ENCODE measurements at places on chromosomes 3 and 15. TPM values are rescaled to one million over a fixed set of nuclear protein-coding genes. Genes with fewer than 3 reads are reported as not detected.
A peak's percentile ranks its signal among the peaks of the same experiment; 100 is the strongest.

- H3K4me1 ChIP-seq, result no peaks in the 10 kb centered on the region
- H3K36me3 ChIP-seq, result no peaks in the 10 kb centered on the region
- peaks cover 13% of the 10 kb centered on the region for H3K27me3 ChIP-seq
- H3K27ac ChIP-seq, result no peak overlapping the region
- H3K4me3 ChIP-seq, result no peak overlapping the region
These were observed 845 bp downstream of the CNTN3 start for GRCh38 chr3:74613521-74614106.

GRCh38 chr3:58719684-58720083, 53.1 kb upstream of the FAM3D start:
- DNase-seq, result no peak
- no peak overlapping the region for H3K27ac ChIP-seq
- H3K27me3 ChIP-seq, result no peaks in the 10 kb centered on the region
- no peaks in the 10 kb centered on the region for H3K36me3 ChIP-seq
- H3K4me3 ChIP-seq, result no peak overlapping the region

Gene RYR3
- total RNA-seq, result not detected

- H3K4me1 ChIP-seq, result no peaks in the 10 kb centered on the region
- no peak overlapping the region for H3K4me3 ChIP-seq
- no peak overlapping the region for H3K27ac ChIP-seq
These were observed 19.7 kb downstream of the FAM107A start for GRCh38 chr3:58557491-58557890.

DNA sequence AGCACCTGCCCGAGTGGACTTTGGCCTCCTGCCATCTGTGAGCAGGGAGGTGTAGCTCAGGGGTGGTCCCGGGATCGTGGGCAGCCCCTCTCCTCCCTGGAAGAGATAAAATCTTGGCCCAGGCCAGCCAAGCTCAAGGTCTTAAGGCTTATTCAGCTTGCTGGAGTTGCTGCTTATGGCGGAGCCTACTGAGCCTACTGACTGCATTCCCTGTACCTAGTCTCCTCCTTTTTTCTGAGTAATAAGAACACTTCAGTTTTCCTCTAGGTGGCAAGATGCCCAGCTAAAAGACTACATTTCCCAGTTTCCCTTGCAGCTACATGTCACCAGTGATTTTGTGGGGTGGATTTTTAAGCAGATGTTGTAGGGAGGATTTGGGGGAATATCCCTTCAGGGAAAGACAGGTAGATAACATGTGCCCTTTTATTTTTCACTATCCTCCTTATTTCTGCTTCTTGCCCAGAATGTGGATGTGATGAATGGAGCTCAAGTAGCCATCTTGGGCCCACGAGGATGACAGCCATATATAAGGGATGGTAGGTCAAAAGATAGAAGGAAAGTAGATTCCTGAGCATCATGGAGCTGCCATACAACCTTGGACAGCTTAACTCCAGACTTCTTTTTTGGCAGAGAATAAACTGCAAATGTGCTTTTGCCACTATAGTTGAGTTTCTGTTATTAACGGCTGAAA, 41.4 kb upstream of the INSYN1 start:
- H3K4me3 ChIP-seq, result no peak overlapping the region
- DNase-seq, result no peak
- peaks cover 2% of the 10 kb centered on the region for H3K27me3 ChIP-seq
- no peak overlapping the region for H3K27ac ChIP-seq
- H3K4me1 ChIP-seq, result peaks cover 6% of the 10 kb centered on the region

DNA sequence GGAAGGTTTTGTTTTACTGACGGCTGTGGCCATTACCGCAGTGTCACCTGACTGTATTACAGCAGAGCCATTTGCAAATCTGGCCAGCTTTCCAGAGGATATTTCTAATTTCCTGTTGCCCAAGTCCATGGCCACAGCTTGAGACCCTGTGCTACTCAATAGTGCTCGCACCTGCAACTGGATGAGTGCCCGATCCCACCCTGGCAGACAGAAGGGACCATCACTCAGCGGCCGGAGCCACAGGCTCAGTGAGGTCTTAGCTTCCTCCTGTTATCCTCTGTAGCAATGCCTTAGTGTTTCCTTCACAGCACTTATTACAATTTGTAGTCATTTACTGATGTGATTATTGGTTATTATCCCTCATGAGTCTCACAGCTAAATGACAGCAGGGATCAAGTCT, 184.8 kb downstream of the LRRN1 start:
- no peak overlapping the region for H3K4me3 ChIP-seq
- DNase-seq, result no peak
- no peak overlapping the region for H3K27ac ChIP-seq
- no peaks in the 10 kb centered on the region for H3K27me3 ChIP-seq
- H3K36me3 ChIP-seq, result no peaks in the 10 kb centered on the region
- no peaks in the 10 kb centered on the region for H3K4me1 ChIP-seq

GRCh38 chr15:56839099-56839498, 79.3 kb upstream of the TCF12 start:
- no peaks in the 10 kb centered on the region for H3K27me3 ChIP-seq
- no peak for DNase-seq
- no peaks in the 10 kb centered on the region for H3K36me3 ChIP-seq
- no peak overlapping the region for H3K27ac ChIP-seq
- H3K4me1 ChIP-seq, result peaks cover 14% of the 10 kb centered on the region

DNA sequence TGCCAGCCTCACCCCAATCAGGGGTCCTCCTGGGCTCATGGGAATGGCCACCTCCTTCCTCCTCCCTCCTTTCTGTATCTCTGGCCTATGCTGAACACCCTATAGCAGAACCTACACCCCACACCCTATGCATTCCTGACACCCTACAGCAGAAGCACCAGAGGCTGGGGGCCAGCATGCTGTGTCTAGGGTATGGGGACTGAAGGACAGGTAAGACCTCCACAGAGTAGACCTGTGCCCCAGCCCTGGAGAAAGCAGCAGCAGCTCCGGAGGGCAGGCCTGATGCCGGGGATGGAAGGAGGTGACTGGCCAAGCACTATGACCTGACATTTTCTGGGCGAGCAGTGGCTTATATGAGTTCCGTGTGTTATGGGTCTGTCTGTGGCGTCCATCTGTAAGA, 66.9 kb downstream of the TLE3 start:
- no peak overlapping the region for H3K4me3 ChIP-seq
- no peaks in the 10 kb centered on the region for H3K27me3 ChIP-seq
- peaks cover under 1% of the 10 kb centered on the region for H3K4me1 ChIP-seq
- no peak for DNase-seq

Gene GP5
- 1.4 TPM for total RNA-seq

- peaks cover 25% of the 10 kb centered on the region for H3K36me3 ChIP-seq
- peak overlapping the region; percentile 94 for H3K4me3 ChIP-seq
- H3K4me1 ChIP-seq, result peaks cover 29% of the 10 kb centered on the region
- DNase-seq, result no peak
- H3K27ac ChIP-seq, result peak overlapping the region; percentile 89
- H3K27me3 ChIP-seq, result no peaks in the 10 kb centered on the region
These were observed 676 bp downstream of the CNOT10 start for GRCh38 chr3:32685543-32686185.

DNA sequence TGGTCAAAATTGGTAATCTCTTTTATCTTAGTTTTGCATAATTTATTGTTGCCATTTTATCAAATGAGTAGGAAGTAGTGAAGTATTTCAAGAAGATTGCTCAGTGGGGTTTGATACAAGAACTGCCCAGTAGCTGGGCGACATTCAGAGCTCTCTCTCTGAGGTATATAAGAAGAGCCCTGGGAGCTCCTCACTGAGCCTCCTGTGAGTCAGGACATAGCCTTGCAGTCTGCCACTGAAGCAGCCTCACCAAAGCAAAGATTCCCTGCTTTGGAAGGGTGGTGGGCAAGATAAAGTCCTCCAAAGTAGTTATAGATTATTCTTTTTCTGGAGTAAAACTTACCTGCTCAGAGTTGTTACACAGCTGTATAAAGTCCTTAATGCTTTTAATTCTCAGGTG, 26.1 kb downstream of the SKIL start:
- no peaks in the 10 kb centered on the region for H3K27me3 ChIP-seq
- no peak for DNase-seq
- H3K36me3 ChIP-seq, result peaks cover 16% of the 10 kb centered on the region
- no peak overlapping the region for H3K27ac ChIP-seq
- no peak overlapping the region for H3K4me3 ChIP-seq
- H3K4me1 ChIP-seq, result no peaks in the 10 kb centered on the region

GRCh38 chr3:194440756-194441155, 41.7 kb upstream of the GP5 start:
- H3K27me3 ChIP-seq, result no peaks in the 10 kb centered on the region
- H3K4me1 ChIP-seq, result peaks cover 10% of the 10 kb centered on the region
- H3K27ac ChIP-seq, result no peak overlapping the region
- DNase-seq, result no peak
- H3K4me3 ChIP-seq, result no peak overlapping the region
- H3K36me3 ChIP-seq, result peaks cover 58% of the 10 kb centered on the region

- no peak overlapping the region for H3K4me3 ChIP-seq
- H3K36me3 ChIP-seq, result peaks cover 48% of the 10 kb centered on the region
- no peak overlapping the region for H3K27ac ChIP-seq
- no peaks in the 10 kb centered on the region for H3K27me3 ChIP-seq
These were observed 10.7 kb downstream of the HMCES start for GRCh38 chr3:129289201-129289921.

GRCh38 chr3:24373198-24373959, 121.3 kb downstream of the THRB start:
- no peaks in the 10 kb centered on the region for H3K36me3 ChIP-seq
- no peaks in the 10 kb centered on the region for H3K4me1 ChIP-seq
- no peak for DNase-seq
- H3K4me3 ChIP-seq, result no peak overlapping the region

DNA sequence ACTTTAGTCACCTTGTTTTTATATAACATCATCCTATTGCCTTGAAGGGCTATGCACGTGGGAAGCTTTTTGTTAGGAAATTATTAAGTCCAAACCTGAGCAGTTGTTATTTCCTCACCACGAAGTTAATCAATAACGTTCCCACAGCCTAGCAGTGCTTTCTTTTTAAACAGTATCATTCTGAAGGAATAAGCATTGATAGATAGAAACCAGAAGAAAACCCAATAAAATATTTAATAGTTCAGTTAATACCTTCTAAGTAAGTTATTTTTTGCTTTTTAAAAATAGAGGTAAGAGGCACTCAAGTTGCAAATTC, 149.3 kb downstream of the KCNMB2 start:
- no peaks in the 10 kb centered on the region for H3K4me1 ChIP-seq
- no peak overlapping the region for H3K27ac ChIP-seq
- H3K36me3 ChIP-seq, result no peaks in the 10 kb centered on the region
- DNase-seq, result no peak

DNA sequence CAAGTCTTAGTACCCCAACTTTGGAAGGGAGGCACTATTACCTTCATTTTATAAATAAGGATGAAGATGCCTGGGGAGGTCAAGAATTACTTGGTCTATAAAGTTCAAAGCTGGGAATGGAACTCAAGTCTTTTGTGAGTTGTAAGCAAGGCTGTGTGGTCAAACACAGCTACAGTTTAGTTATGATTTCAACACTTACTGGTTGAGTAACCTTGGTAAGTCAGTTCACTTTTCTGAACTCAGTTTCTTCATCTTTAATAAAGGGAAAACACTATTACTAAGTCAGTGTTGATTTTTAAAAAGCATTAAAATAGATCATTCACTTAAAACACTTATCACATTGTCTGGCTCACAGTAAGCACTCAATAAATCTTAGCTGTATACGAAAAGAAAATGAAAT, 200.4 kb upstream of the ADAMTS9 start:
- no peak overlapping the region for H3K4me3 ChIP-seq
- no peak for DNase-seq
- no peaks in the 10 kb centered on the region for H3K36me3 ChIP-seq
- no peaks in the 10 kb centered on the region for H3K4me1 ChIP-seq
- no peak overlapping the region for H3K27ac ChIP-seq
- H3K27me3 ChIP-seq, result no peaks in the 10 kb centered on the region

Gene EIF4E3
- total RNA-seq, result 59.4 TPM

DNA sequence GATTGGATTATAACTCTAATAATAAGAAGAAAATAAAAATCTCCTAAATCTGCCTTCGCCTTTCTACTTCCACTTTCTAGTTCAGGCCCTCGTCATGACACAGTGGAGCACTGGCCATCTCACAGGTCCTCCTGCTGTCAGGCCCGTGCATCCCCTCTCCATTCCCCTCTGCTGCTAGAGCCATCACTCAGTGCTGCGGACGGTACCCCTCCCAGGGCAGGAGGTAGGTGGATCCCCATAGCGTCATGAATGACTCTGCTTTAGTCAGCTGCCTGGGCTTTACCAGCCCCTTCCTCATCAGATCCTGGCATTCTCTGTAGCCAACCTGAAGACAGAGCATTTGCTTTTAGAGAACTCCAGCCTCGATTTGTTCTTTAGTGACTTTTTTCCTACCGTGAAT, 12.0 kb upstream of the PPP1R2 start:
- DNase-seq, result no peak
- H3K4me3 ChIP-seq, result no peak overlapping the region
- H3K4me1 ChIP-seq, result peaks cover 56% of the 10 kb centered on the region
- no peaks in the 10 kb centered on the region for H3K27me3 ChIP-seq
- peak overlapping the region; percentile 0 for H3K27ac ChIP-seq
- no peaks in the 10 kb centered on the region for H3K36me3 ChIP-seq

GRCh38 chr3:195150181-195151118, 120.5 kb downstream of the XXYLT1 start:
- DNase-seq, result peak; percentile 62
- no peaks in the 10 kb centered on the region for H3K36me3 ChIP-seq
- peaks cover 53% of the 10 kb centered on the region for H3K4me1 ChIP-seq
- no peaks in the 10 kb centered on the region for H3K27me3 ChIP-seq

GRCh38 chr3:42717306-42717705, 14.7 kb upstream of the HHATL start:
- H3K4me3 ChIP-seq, result no peak overlapping the region
- no peak overlapping the region for H3K27ac ChIP-seq
- no peak for DNase-seq
- peaks cover 12% of the 10 kb centered on the region for H3K27me3 ChIP-seq
- no peaks in the 10 kb centered on the region for H3K36me3 ChIP-seq

DNA sequence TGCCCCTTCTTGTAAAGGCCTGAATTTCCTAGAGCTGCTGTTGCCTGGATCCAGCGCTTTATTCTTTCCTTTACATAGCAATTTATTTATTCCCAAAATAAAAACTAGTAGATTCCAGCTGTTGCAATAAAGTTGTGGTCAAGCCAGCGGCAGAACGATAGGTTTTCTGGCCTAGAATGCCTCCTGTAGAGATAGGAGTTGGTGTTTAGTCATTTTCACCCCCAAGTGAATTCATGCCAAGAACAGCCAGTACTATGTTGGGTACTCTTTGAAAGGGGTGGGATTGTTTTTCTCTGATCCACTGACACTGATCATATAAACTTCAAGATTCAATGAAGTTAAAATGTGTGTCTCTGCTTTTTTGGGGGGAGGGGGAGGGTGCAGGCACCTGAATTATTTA, 69.7 kb downstream of the KLHL25 start:
- no peak for DNase-seq
- H3K4me3 ChIP-seq, result no peak overlapping the region
- H3K27me3 ChIP-seq, result no peaks in the 10 kb centered on the region
- H3K4me1 ChIP-seq, result peaks cover 14% of the 10 kb centered on the region
- no peak overlapping the region for H3K27ac ChIP-seq

DNA sequence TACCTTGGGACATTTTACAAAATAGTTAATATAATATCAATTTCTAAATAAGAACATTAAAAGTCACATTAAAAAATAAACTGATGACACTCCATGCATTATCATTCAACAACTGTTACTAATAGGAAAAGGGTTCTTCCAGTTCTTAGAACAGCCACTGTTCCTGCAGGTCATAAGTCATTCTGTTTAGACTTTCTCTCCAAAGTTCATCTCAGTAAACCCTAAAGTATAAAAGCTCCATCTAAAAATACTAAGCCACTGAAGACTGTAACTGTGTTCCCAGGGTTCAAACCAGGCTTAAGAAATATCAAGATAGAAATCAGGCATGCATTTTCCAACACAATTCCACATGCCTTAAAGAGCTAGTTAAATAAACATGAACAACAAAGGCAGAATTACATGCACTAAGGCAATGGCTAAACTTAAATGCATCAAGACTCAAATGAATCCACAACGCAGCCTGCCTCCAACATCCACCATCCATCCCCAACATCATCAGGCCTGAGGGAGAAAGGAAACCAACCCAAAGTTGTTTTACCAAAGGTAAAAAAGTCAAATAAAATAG, 46.2 kb downstream of the DMXL2 start:
- no peak overlapping the region for H3K4me3 ChIP-seq
- no peak for DNase-seq
- peaks cover 3% of the 10 kb centered on the region for H3K36me3 ChIP-seq

Measured in activated CD8-positive, alpha-beta T cell treated with anti-CD3 and anti-CD28 coated beads, Interleukin-2, amount 10 ng/mL, durations not matched to agents 7 days and 5 days (primary cell).